ENCODE measurements at places on chromosomes 4 and X.

DNA sequence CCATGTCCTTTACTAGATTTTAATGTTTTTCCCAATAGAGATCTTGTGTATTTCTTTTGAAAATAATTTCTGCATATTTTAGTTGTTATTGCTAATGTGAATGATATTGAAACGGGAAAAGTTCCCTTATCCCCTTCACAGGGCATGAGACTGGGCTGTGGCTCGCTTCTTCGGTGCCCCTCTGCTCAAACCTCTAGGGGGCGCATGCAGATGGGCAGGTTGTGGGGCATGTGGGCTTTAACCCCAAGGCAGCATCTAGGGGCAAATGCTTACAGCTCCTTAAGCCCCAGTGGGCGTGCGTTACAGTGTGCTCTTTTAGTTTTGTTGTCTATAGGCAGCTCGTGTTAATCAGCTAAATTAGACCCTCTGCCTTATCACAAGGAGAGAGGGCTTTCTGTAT lies 194.7 kb downstream of the OPHN1 start:
- DNase-seq, result no peak

DNA sequence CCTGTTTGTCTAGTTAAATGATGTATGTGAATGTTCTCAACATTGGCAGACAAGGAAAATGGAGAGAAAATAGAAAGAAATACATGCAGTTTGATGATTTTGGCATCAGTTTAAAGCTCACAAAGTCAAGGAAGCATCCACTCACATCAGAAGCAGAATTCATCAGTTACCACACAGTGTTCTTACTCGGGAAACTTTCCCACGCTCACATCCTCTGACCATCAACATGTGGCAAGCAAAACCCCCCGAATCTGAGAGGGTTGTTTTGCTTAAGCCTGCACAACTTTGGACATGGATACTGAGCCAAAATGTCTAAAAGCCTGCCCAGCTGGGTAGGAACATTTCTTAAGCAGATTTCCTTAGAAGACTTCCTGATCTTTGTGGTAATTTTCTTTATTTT lies 407.6 kb downstream of the ANKRD50 start:
- no peak for DNase-seq

DNA sequence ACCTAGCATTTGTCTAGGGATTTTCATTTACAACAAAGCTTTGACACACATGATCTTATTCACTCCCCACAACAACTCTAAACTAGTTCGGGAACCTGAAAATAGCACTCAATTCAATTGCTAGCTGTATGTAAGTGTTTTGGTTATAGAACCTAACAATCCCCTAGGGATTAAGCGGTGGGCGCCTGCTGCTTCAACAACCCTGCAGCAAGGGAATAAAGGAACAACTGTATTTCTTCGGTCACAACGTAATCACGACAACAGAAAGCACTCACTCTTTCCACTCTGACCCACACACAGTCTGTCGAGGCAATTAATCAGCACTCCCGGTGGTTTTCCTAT lies 674 bp upstream of the DIAPH2 start:
- DNase-seq, result no peak

- no peak for DNase-seq
Measured at GRCh38 chr4:24282446-24282845, 301.9 kb downstream of the DHX15 start.

DNA sequence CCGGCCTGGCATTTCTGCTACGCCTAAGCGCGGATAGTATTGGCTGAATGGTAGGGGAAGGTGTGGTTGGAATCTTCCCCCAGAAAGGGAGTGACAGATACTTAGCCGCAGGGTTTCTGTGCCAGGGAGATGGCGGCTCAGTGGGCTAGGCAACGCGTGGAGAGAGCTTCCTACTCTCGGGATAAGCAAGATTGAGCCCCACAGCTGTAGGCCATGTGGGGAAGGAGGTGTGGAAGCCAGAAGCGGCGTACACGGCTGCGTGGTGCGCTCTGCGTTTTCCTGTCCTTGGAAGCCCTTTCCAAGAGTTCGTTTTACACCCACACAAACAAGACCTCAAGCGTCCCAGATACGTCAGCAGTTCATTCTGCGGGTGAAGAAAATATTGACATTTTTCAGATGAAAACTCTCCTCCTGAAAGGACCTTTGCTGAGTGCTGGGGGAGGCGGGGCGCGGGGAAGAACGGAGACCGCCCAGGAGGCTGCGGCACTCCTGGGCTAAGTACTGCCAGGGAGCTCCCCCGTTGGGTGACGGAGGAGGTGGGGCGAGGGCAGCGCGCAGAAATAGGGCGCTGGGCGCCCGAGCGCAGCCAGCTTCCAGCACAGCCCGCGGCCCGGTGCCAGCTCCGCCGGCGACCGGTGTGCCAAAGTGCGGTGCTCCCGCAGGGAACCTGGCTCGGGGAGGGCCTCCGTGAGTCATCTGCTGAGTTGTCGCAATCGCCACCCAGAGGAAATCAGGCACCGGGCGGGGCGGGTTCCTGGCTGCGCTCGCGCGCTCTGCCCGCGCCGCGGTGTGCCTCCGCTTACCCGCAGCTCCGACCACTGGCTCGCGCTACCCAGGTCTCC lies at the start of gene GPAT3:
GPAT3 (plus strand) TSS at position 589 of the 842 bp plus-strand sequence. CDS start 515 bp downstream, outside the sequence.
- DNase-seq, result peak; percentile 54

GRCh38 chr4:175790083-175790482 lies 22.0 kb downstream of the GPM6A start:
- no peak for DNase-seq

GRCh38 chr4:20520901-20521300 lies 179.4 kb upstream of the PACRGL start:
- DNase-seq, result peak; percentile 53

DNA sequence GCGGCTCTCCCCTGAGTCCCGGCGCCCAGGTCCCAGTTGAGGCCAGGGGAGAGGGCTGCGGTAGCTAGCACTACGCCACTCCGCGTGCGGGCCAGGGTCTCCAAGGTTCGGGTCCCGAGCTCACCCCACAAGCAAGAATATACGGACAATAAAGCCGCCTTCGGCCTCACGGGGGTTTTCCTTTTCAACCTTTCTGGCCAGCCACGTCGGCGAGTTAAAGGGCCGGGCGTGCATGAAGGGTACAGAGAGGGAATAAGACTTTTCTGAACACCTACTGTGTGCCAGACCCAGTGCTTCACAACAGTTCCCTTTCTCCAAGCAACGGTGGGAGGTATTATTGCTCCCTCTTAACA lies 138.5 kb upstream of the ZIC3 start:
- DNase-seq, result no peak

GRCh38 chrX:78326401-78326800 lies 1.0 kb downstream of the CYSLTR1 start:
- DNase-seq, result no peak

- DNase-seq, result peak; percentile 60
Measured at GRCh38 chr4:170089274-170089667, 485 bp downstream of the AADAT start.

- no peak for DNase-seq
Measured at GRCh38 chr4:152064282-152064681, 303.5 kb upstream of the GATB start.

- no peak for DNase-seq
Measured at GRCh38 chrX:45128896-45129454, 71.7 kb downstream of the DIPK2B start.

DNA sequence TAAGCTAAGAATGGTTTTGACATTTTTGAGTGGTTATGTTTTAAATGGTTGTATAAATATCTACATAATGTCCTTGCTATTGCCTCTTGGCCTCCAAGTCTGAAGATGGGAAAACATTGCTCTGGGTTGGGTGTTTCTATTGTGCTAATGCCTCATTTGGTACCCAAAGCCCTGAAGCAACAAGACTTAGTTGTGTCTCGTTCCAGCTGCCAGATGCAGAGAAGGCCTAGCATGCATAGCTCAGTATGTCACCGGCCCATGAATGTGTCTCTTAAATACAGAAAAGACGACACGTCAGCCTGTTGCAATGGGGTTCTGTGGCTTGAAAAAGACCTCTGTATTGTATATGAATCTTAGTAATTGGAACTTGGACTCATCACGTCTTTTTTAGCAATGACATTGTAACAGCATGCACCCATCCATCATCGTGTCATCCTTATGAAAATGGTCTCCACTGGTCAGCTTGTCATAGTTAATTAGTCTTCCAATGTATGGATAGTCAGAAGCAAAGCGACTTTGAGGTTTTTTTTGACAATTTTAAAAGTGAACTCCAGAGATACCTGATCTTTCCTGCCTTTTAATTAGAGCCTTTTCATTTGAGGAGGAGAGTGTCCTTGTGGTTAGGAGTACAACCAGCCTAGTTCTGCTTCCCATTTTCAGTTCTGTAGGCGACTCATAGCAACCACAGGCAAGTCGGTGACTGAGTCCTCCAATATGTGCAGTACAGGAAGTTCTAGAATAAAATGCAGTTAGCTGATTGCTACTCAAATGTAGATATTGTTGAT lies 126.4 kb upstream of the GATB start:
- no peak for DNase-seq

- no peak for DNase-seq
Measured at GRCh38 chr4:135359128-135359527, 1157.5 kb upstream of the PABPC4L start.

DNA sequence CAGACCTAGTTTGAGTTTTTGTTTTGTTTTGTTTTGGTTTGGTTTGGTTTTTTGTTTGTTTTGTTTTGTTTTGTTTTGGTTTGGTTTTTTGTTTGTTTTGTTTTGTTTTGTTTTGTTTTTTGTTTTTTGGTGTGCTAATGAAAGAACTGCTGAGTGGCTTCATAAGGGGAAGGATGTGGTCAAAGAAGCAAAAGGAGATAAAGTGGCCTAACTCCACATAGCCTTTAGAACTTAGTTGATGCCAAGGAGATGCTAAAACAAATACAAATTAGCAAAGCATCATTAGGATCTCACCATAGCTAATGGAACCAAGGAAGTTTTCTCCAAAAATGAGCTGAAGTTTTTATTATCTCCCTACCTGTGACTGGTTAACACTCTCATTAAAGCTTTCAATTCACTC lies 44.6 kb upstream of the TMEM164 start:
- no peak for DNase-seq

DNA sequence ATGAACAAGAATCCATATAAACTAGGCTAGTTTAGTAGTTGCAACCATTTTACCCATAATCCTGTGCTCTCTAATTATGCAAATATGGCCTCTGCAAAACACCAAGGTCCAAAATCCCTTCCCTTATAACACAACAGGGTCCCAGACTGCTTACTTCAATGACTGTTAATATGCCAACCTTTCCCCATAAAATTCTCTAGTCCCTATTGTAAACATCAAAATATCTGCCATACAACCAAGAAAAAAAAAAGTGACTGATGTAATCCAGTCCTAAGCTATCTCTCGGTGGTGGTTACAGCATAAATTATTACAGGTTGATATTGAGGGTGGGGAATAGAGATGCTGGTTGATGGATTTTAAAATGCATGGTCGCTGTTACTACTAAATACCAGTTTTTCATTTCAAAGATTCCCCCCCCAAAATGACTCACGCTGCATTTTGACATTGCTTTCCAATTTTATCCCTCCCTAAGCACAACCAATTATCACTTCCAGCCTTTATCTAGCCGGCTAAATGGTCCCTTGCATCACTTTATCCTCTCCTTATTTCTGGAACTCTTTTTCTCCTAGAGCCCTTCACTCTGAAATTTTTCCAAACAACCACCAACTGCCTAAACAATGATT lies 44.8 kb downstream of the TSPAN5 start:
- DNase-seq, result peak; percentile 48

GRCh38 chr4:76341063-76341462 lies 34.5 kb downstream of the STBD1 start:
- peak; percentile 76 for DNase-seq

DNA sequence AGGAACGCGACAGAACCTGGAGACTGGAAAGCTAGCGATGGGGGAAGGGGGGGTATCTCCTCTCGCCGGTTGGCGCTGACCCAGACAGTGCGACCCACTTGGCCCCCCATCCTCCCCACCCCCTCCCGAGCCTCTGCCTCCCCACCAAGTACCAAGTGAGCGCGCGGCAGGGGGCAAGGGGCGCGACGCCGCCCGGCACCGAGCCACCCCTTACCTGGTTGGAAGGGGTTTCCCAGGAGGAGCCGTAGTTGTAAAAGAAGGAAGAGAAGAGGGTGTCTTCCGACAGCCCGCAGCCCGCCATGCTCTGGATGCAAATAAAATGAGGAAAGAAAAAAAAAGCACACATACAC lies 112.2 kb downstream of the DHX15 start:
- DNase-seq, result no peak

GRCh38 chr4:179095585-179096221 lies 1653.5 kb upstream of the AGA start:
- peak; percentile 40 for DNase-seq

- DNase-seq, result no peak
Measured at GRCh38 chr4:181259081-181259709, 984.0 kb upstream of the TENM3 start.

GRCh38 chr4:113645771-113646441 lies 115.6 kb downstream of the CAMK2D start:
- peak; percentile 73 for DNase-seq

GRCh38 chr4:25779021-25779420 lies 83.8 kb downstream of the SEL1L3 start:
- peak; percentile 22 for DNase-seq

DNA sequence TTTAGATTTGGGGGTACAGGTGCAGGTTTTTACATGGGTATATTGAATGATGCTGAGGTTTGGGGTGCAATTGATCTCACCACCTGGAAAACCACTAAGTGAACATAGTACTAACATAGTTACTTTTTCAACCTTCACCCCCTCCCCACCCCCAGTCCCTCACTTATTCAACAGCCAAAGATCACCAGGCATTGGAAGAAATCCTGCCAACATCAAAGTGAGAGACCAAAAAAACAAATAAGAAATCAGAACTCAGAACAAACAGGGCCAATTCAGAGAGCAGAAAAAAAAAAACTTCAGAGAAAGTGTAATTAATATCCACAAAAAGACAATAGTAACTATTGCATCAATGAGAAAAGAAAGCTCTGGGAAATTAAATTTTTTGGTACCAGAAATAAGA lies 20.5 kb upstream of the LAP3 start:
- DNase-seq, result no peak

- no peak for DNase-seq
Measured at GRCh38 chr4:185830263-185830994, 18.4 kb upstream of the SORBS2 start.

- no peak for DNase-seq
Measured at GRCh38 chr4:151599863-151600262, 160.9 kb downstream of the GATB start.
